ENCODE measurements at places on chromosomes 16 and 17. TPM values are rescaled to one million over a fixed set of nuclear protein-coding genes. Genes with fewer than 3 reads are reported as not detected.

Gene TPSB2
- total RNA-seq: not detected

Gene ITGB3
- 1.9 TPM for total RNA-seq

Gene LITAFD
- total RNA-seq: not detected

Gene SMIM36
- not detected for total RNA-seq

Gene CFDP1
- total RNA-seq: 24.7 TPM

Gene AHSP
- total RNA-seq: not detected

Gene PRPF8
- 107 TPM for total RNA-seq

Gene TOM1L2
- 17.5 TPM for total RNA-seq

Gene CACNG3
- not detected for total RNA-seq

Gene ASPHD1
- 3.8 TPM for total RNA-seq

Gene B9D1
- 33.8 TPM for total RNA-seq

Gene CDH5
- 0.23 TPM for total RNA-seq

Gene KRTAP4-9
- 0.57 TPM for total RNA-seq

Gene PGAP6
- 67.0 TPM for total RNA-seq

Gene CCDC154
- 0.03 TPM for total RNA-seq

Gene CDH8
- total RNA-seq: not detected

Gene LCAT
- total RNA-seq: 3.5 TPM

Gene KRTAP2-4
- not detected for total RNA-seq

Gene ST6GALNAC1
- not detected for total RNA-seq

Gene MYH8
- not detected for total RNA-seq

Gene IGFBP4
- 0.14 TPM for total RNA-seq

Measured in HT1080 (cell line).